A375 (cell line): ENCODE measurements at places on chromosomes 5 and 9. TPM values are rescaled to one million over a fixed set of nuclear protein-coding genes. Genes with fewer than 3 reads are reported as not detected.

The SLC25A25 gene
- 40.8 and 52.1 TPM in 2 replicates for total RNA-seq

The PCDHAC2 gene
- 3.9 and 5.3 TPM in 2 replicates for total RNA-seq

The HTR1A gene
- not detected in 2 replicates for total RNA-seq

The MEIKIN gene
- total RNA-seq, result not detected in 2 replicates

The SLC2A6 gene
- 3.3 and 4.2 TPM in 2 replicates for total RNA-seq
